ENCODE measurements at places on chromosomes 1 and 21. TPM values are rescaled to one million over a fixed set of nuclear protein-coding genes. Genes with fewer than 3 reads are reported as not detected.

LRRN2 gene
- total RNA-seq: 5.9 TPM

GRCh38 chr1:245687636-245688535, 533.1 kb downstream of the KIF26B start:
- DNase-seq: peak; percentile 35

- no peak for DNase-seq
Measured at GRCh38 chr1:207873055-207873890, 37.7 kb downstream of the CD34 start.

INAVA gene
- 10.3 TPM for total RNA-seq

MAEL gene
- 0.17 TPM for total RNA-seq

- DNase-seq: peak; percentile 24
Measured at GRCh38 chr1:91166106-91166712, 144.4 kb upstream of the ZNF644 start.

- DNase-seq: no peak
Measured at GRCh38 chr1:19769211-19769932, 30.3 kb downstream of the TMCO4 start.

PTAFR gene
- total RNA-seq: 0.24 TPM

- no peak for DNase-seq
Measured at GRCh38 chr1:114651893-114652292, 18.0 kb downstream of the DENND2C start.

PPM1J gene
- 5.2 TPM for total RNA-seq

DNA sequence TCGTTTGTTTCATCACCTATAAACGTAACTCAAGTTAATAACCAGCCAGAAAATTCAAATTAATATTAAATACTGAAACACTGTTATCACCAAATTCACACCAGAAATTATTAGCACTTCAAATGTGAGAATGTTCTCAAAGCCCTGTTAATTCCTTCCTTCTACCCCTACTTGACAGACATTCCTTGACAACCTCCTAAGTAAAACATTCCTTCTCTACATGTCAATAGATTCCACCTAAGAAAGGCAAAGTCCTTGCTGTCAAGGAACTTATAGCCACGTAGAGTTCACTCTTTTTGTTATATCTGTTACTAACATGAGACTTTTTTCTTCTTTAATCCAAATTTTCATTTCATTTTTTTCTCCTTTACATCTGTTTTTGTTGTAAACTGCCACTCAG, 441.5 kb downstream of the SMYD3 start:
- DNase-seq: no peak

LYSMD1 gene
- 9.5 TPM for total RNA-seq

GRCh38 chr1:117562581-117563491, 43.0 kb upstream of the TENT5C start:
- DNase-seq: no peak

DNA sequence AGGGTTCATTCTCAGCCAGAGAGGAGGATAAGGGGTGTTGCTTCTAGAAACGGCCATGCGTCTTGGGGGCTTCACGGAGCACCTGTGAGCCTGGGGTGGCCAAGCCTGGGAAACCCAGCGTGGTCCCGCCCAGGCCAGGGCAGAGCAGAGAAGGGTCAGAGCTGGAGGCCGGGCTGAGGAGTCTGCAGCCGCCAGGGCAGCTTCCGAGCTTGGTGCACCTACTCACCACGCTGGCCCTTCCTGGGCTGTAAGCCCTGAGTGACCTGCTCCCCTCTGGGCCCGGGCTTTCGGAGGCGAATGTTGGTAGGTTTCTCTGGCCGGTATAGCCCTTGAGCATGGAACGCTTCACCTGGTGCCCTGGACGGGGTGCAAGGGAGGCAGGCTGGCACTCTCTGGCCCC, 169.8 kb upstream of the ARHGEF16 start:
- DNase-seq: no peak

- peak; percentile 65 for DNase-seq
Measured at GRCh38 chr1:27672750-27673112, 739 bp upstream of the IFI6 start.

- no peak for DNase-seq
Measured at GRCh38 chr1:37174876-37175275, 140.6 kb upstream of the GRIK3 start.

DSCAM gene
- total RNA-seq: 0.18 TPM

FCRL4 gene
- 0.48 TPM for total RNA-seq

GRCh38 chr1:220810179-220810653, 23.5 kb downstream of the MTARC1 start:
- DNase-seq: no peak

DNA sequence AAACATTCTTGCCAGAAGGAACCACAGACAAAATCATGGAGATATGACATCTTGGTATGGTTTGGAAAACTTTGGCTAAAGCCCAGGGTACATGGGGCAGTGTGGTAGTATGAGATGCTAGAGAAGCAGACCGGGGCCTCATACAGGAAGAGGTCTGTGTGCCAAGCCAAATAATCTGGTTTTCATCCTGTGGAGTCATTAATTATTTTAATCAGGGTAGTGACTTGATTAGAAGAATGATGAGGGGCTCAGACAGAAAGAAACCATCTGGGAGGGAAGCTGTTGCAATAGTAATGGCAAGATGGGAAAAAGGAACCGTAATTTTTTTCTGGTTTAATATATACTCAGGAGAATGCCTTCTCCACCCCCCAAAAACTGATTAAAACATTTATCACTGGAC, 318.0 kb downstream of the BRINP2 start:
- DNase-seq: no peak

GRCh38 chr1:16072616-16073484, 601 bp downstream of the FAM131C start:
- DNase-seq: no peak

DNA sequence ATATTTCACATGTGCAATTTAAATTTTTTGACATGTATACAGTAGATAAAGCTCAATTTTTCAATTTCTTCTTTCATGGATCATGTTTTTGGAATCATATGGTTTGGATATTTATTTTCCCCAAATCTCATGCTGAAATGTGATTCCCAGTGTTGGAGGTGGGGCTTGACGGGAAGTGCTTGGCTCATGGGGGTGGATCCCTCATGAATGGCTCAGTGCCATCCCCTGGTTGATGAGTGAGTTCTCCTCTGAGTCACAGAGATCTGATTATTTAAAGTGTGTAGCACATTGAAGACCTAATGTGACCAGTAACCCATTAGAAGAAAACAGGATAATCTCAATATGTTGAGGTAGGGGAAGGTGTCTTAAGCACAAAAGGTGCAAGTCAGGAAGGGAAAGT, 9.1 kb upstream of the IFI16 start:
- DNase-seq: peak; percentile 90

- DNase-seq: no peak
Measured at GRCh38 chr1:51355382-51355781, 25.0 kb upstream of the TTC39A start.

GRCh38 chr1:218524526-218524925, 179.4 kb downstream of the TGFB2 start:
- no peak for DNase-seq

DNA sequence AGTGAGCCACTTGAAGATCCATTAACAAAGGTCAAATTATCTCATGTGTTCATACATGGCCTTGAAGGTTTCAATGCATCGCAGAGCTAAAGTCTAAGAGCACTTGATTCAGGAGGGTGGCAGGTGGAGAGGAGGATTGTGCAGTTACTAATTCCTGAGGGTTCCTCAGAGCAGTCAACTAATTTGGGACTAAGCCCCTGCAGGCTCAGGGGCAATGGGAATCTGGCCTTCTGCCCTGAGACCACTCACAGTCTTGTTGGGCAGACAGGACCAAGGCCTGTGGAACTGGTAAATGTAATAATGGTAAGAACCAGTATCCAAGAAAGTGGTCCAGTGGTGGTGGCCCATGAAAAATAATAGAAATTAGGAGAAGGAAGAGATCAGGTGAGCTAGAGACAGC, 127.4 kb upstream of the HMGB4 start:
- no peak for DNase-seq

ZNF593OS gene
- total RNA-seq: not detected

DNA sequence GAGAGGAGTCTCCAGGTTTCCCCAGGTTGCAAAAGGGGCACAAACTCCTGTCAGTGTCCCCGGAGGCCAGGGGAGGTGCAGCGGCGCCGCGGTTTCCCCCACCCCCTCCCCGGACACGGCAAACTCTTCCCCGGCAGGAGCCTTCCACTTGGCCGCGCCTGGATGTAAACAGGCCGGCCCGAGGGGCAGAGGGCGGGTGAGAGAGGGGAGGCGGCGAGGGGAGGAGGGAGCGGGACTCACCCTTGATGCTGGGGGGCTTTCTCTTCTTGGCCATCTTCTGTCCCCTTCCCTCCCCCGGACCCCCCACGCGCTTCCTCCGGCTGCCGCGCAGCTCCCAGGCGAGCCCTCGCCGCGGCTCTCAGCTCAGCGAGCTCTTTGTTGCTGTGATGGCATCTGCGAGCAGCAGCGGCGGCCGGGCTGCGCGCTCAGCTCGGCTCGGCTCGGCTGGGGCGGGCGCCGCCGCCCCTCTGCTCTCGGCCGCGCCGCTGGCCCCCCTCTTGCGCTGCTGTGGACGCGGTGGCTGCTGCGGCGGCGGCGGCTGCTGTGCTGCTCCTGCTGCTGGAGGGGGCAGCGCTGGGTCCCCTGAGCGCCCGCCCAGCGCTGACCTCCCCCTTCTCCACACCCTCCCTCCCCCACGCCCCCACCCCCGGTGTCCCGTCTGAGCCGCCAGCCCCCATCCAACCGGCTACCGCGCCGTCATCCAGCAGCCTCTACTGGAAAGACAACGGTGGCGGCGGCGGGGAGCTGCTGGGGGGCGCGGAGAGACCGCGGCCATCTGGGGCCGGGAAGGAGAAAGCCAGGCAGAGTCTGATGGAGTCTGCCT, 4.9 kb upstream of the SLC44A5 start:
- DNase-seq: peak; percentile 34

DNA sequence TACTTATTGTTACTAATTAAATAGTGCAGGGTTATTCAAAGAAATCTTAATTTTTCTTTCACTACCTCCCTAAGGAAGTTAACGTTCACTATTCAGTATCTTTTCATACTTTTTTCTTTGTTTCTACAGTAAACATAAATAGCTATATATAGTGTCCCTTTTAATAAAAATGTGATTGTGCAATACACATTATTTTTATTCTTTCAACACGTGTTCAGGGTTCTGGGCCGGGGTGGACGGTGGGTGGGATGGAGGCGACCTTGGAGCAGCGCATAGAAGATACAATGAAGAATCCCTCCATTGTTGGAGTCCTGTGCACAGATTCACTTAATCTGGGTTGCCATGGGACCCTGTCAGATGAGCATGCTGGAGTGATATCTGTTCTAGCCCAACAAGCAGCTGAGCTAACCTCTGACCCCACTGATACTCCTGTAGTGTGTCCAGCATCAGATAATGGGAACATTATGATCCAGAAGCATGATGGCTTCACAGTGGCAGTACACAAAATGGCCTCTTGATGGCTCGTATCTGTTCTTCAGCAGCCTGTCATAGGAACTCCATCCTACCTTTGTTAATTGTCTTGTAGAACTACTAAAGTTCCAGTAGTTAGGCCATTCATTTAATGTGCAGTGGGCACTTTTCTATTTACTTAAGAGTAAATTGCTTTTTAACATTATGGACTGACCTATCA, 155.9 kb upstream of the L1TD1 start:
- DNase-seq: no peak

Data from astrocyte (in vitro differentiated cells and primary cell).